ENCODE measurements at places on chromosomes 2 and 18.
A peak's percentile ranks its signal among the peaks of the same experiment; 100 is the strongest.

- DNase-seq = no peak
These were observed 278.8 kb downstream of the DCDC2C start for GRCh38 chr2:3982160-3982559.

DNA sequence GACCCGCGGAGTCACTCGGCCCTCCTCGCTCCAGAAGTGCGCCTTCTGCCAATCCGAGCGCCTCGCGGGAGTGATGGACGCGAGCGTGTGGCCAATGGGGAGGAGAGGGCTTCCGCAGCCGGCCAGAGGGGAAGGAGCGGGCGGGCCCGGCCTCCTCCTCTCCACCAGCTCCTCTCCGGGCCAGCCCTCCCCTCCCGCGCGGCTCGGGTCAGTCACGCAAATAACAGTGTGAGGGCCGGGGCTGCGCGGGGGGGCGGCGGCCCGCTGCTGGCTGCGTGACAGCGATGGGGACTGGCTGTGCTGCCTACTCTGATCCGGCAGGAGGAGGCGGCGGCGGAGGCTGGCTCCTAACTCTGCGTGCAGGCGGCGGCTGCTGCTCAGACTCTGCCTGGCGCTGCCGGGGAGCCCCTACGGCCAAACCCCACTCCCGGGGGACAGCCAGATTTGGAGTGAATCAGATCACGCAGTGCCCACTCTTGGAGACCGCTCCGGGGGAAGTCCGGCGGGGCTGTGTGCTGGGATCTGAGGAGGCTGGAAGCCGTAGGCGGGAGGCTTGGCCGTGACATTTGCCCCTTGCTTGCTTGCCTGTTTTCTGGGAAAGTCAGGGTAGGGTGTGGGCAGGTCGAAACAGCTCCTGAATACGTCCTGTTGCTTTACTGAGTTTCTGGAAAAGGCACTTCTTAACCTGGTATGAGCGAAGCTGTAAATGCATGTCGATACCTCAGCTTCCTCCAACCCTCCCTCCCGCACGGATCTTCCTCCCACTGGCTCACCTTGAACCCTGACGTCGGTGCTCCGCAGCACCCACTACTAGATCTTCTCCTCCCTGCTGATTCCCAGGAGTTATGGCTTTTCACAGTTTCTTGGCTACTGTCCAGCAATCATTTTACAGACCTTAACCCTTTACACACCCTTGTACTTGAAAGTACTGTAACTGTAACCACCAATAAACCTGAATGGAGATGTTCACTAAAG lies 97.9 kb upstream of the SERTAD2 start:
- DNase-seq = no peak

DNA sequence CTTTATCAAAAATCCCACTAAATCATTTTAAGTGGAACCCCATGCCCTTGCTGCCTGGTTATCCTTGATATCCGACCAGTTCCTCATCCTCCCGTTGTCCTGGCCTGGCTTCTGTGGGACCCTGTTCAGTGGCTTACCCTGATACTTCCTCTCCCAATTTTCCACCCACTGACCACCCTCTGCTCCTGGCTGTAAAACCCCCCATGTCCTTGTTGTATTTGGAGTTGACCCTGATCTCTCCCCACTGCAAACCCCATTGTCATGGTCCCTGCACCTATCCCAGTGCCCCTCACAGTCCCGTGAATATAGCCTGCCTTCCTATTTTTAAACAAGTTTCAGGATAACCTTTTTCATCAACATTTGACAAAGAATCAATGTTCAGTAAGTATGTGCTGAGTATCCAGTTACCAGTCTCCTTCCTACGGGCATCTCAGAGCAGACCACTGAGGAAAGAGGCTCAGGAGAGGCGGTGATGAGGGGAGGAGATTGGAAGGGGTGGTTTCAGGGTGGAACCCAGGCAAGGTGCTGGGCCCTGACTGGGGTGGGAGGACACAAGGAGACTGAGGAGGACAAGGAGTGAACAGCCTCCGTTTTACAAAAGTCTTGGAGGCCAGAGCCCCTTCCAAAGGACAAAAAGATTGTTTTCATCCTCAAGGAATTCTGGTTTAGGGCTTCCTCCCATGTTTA lies 131.8 kb downstream of the PXDN start:
- no peak for DNase-seq

DNA sequence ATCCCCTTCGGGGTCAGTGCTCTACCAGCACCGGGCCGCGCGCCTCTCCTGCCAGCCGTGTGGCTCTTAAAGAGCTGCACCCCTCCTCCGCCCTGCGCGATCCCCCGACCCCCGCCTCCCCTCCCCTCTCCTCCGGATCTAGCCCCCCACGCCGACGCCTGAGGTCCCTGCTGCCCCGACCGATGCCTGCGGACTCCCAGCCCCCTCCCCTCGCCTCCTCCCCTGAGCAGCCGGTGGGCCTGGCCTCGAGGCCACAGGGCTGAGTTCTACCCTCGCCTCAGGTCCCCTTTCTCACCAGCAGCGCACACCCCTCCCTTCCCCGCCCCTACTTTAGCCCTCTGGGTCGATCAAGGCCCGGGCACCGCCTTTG lies 5.8 kb upstream of the SIX3 start:
- DNase-seq = no peak

DNA sequence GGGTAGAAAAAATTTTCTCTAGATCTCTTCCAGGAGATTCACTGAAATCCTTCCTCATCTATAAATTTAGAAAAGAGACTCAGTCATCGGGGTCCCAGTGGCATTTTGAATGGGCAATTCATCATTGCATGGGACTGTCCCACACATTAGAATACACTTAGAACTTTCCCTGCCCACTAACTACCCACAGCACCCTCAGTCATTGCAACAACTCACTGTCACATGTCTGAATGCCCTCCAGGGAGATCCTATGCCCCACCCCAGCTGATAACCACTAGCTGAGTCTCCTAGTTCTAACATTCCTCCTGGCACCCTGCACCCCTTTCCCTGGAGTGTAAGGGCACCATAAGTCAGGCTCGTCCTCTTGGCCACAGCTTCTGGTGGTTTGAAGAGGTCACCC lies 89.6 kb downstream of the INSIG2 start:
- DNase-seq = no peak

DNA sequence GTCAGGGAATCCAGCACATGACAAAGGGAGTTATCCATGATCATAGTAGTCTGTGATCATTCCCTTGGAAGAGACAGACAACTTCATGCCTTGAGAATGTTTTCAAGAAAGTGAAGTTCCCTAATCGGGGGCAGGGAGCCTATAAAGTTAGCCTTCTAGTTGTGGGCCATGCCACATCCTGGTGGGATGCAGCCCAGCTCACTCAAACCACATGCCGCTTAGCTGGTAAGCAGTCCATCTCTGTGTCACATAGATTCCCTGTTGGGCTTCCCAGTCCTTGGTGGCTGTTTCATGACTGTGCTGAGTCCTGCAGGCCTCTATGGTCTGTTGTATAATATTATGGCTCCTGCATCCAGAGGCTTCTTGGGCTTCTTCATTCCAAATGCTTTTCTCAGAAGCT lies 11.4 kb upstream of the ARHGAP25 start:
- no peak for DNase-seq

- no peak for DNase-seq
These were observed 73.1 kb downstream of the RTN4 start for GRCh38 chr2:54977149-54977548.

DNA sequence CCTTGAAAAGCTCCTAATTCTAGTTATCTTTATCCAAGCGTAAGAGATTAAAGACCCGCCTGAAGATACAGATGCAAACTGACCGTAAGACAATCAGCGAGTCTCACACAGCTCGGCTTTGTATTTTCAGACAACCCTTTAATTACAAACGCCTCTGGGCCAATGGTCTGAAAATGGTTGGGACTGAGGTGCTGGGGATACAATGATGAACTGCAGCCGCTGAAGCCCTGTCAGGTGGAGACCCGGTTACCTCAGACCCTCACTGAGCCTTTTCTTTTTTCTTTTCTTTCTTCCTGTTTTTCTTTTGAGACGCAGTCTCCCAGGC lies 715 bp upstream of the CFAP36 start:
- DNase-seq = no peak

DNA sequence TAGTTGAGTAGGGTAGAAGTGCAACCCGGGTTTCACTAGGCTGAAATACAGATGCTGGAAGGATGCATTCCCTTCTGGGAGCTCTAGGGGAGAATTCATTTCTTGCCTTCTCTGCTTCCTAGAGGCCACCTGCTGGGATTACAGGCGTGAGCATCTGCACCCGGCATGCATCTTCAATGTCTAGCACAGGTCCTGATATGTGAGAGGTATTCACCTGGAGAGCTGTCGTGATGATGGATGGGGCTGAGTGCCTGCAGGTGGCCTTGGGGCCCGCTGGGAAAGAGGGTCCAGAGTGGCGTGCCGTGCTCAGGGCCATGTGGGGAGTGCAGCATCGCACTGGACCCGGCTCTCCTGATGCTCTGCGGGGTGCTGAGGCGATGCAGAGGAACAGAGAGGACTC lies 6.6 kb upstream of the NTSR2 start:
- DNase-seq = no peak

DNA sequence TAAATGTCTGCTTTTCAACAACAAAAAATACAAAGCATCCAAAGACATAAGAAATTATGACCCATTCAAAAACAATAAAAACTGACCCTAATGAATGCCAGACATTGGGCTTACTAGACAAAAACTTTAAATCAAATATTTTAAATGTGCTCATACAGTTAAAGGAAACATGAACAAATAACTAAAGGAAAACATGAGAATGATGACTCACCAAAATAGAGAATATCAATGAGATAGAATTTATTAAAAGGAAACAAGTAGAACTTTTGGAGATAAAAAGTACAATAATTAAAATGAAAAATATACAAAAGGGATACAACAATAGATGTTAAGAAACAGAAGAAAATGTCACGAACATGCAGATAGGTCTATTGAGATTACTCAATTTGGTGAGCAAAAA lies 110.6 kb downstream of the TRABD2A start:
- DNase-seq = no peak

DNA sequence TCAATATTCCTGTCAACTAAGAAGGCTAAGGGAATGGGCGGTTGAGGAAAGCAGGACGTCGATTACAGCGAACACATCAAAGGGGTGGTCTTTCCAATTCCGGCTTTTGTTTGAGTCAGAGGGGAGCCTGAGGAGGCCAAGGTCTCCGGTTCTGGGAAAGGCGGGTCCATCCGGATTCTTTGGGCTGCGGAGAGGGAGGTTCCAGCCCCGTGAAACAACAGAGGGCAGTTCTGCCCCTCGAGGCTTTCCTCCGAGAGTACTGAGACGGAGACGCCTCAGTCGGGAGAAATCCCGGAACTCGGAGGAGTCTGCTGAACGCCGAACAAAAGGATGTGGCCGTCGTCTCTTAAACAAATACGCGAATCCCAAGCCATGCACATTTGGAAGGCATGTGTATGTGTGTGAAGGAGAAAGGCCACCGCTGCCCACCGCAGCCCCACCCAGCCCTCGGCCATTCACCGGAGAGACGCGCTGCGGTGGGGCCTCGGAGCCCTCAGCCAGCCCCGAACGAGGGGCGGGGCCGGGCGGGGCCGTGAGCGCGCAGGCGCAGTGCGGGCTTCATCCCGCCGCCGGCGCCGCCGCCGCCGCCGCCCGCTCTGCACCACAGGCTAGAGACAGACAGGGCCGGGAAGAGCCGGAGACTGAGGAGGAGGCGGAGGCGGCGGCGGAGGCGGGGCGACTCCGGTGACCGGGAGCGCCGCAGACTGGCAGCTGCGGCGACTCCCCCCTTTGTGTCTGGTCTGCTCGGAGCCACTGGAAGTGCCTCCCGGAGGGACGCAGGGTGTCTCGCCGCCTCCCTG lies at the start of gene BMPR2:
TSS of gene BMPR2 (plus strand) at position 719 of the 800 bp plus-strand sequence. CDS start 1,148 bp downstream, outside the sequence.
- DNase-seq = peak; percentile 94

DNA sequence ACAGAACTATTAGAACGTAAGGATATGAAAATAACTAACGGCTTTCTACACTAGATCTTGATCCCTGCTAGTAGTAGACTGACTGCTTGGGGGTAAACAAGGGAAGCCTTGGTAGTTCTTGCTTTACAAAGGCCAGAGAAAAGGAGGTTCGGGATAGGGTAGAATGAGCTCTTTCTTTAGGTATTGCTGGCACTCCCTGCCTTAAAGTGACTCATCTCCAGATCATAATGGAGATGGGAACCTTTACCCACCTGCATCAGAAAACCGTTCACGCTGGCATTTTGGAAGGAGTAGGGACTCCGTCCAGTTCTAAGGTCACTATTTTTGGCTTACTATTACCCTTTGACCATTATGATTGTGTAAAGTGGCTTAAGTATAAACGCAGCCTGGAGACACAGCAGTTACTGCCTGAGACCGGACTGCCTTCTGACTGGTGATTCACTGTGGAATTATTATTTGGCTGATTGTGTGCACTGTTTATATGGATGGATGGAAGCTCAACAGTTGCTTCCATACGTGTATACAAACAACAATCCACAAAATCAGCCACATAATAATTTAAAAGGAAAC lies 482.5 kb downstream of the STK39 start:
- no peak for DNase-seq

DNA sequence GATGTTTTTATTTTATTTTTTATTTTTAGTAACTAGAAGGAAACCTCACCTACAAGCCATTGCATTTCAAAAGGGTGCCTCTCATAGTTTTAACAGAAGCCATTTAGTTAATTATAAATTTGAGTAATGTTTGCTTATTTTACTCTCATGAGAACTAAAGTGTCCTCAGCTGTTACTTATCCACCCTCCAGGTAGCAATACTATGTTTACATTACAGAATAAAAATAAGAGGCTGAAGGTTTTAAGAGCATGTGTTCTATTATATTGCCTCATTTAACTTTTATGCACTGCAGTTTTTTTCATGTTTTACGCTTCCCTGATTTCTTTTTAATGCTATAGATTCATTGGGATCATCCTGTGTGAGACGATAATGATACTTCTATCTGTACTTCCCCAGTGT lies 235.5 kb downstream of the THSD7B start:
- DNase-seq = no peak

GRCh38 chr2:16226943-16227664 lies 286.8 kb downstream of the MYCN start:
- DNase-seq = no peak

- no peak for DNase-seq
These were observed 55.4 kb downstream of the FASTKD2 start for GRCh38 chr2:206820807-206821206.

GRCh38 chr2:45397292-45397691 lies 213.8 kb downstream of the SRBD1 start:
- no peak for DNase-seq

DNA sequence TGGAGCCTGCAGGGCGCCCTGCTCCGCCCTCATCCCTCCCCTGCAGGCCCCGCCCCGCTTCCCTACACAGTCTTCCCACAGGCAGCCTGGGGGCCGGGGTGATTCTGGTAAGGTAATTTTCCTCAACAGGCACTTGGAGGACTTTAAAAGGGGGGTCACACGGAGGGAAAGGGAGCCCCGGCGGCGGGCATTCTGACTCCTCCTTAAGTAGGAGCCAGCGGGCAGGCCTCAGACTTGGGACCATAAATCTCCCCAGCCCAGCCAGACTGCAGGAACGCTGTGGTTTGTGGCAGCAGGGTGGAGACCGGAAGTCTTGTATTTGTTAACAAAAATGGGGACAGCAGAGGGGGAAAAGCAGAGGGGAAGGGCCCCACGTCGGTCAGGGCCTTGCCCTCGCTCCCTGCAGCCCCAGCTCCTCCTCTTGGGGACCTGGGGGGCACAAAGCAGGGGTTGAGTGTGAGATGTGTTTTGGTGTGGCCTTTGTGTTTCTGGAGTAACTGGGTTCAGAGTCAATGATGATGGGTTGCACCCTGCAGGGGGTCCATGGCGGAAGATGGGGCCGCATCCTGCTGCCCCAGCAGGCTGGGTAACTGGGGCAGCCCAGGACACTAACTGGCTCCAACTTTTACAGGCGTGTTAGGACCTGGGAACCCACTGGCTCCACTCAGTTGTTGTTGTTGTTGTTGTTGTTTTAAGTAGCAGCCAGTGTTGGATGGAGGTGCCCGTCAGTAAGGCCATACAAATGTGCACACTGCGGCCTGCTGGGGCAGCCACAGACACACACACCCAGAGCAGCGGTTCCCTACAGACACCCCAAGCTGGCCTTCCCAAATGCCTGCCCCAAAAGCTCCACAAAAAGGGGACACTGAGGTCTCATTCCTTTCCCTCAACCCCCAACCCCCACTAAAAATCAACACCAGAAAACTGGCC lies 27.7 kb downstream of the SMAD7 start:
- no peak for DNase-seq

All from ecto neural progenitor cell (in vitro differentiated cells).